ENCODE measurements at places on chromosomes 7 and 10. TPM values are rescaled to one million over a fixed set of nuclear protein-coding genes. Genes with fewer than 3 reads are reported as not detected.

C10orf90 gene
- total RNA-seq, result not detected

NDUFB8 gene
- 222 TPM for total RNA-seq

PRSS1 gene
- 0.96 TPM for total RNA-seq

MMD2 gene
- not detected for total RNA-seq

SERPINE1 gene
- 3.4 TPM for total RNA-seq

MYH16 gene
- total RNA-seq, result not detected

PTN gene
- 17.3 TPM for total RNA-seq

ARHGEF5 gene
- 15.9 TPM for total RNA-seq

SAP25 gene
- total RNA-seq, result 1.3 TPM

FEZF1 gene
- total RNA-seq, result 2.1 TPM

DNAH11 gene
- 1.6 TPM for total RNA-seq

- DNase-seq, result no peak
These were observed 96.4 kb downstream of the PRKG1 start for GRCh38 chr10:51170518-51171245.

- no peak for DNase-seq
These were observed 43.7 kb upstream of the DLD start for GRCh38 chr7:107847168-107847835.

DNA sequence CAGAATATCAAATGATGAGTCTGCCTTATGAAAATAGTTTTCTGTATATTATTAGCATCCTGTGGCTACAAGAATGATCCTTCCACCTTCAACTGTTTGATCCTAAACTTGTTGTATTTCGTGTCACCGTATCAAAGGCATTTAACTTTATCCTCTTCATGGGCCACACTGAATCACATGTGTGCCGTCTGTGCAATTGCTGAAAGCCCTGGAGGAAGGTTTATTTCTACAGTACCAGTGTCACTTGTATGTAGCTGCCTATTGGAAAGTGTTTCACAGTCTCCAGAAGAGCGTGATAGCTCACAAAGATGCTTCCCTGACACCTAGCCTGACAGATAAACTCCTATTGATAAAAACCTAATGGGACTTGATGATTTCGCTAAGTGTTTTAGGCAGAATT lies 94.5 kb downstream of the ITGA8 start:
- DNase-seq, result no peak

- DNase-seq, result no peak
These were observed 148.0 kb downstream of the TSPAN12 start for GRCh38 chr7:120709972-120710320.

DNA sequence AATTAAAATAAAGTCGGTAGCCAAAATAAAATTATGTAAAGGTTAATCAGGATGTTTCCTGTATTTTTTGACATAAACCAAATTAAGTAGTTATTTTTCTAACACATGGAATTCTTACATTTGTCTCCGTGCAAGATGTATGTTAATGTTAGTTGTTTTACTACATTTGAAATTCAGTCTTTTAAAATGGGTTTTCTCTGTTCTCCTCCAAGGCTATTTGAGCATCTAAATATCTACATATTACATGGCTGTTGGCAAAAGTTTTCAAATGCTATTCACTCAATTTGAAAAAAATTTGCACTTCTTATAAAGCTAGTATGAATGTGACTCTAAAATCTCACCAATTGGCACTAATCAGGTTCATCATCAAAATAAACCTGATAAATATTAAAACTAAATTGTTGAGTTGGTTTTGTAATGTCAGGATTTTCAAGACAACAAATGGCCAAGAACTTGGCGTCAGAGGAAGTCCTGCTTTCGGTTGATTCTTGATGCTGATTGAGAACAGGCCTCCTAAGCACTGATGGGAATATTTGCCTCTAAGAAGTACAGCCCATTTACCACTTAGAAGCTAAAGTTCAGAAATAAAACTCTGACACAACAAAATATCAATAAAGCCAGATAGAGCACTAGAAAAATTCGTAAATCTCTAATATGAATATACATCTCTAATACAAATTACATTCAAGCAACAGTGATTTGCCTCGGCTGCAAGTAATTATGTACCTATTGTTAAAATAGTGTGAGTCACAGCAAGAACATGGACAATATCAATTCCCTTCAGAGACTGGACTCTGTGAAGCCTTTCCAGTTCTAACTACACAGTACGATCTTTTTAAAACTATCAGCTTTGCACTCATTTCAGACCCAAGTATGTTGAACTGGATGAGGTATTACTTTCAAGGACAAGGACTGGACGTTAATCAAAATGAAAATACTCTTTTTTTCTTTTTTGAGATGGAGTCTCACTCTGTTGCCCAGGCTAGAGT lies 733.1 kb upstream of the C7orf33 start:
- no peak for DNase-seq

DNA sequence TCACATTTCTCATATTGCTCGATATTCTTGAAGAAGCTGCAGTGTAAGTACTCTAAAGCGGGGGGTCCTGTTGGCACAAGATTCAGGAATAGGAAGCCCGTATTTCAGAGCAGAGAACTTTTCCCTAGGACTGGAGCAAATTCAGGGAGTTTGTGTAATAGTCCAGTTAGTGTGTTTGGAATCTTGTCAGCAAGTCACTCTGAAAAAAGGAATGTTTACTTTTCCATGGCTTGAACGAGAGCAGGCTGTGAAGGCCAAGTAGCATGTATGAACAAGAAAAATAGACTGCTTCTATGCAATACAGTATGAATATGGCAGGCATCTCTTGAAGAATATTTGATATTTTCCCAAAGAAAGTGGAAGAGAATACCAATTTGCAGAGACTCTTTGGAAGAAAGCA lies 39.8 kb downstream of the CDC123 start:
- no peak for DNase-seq

DNA sequence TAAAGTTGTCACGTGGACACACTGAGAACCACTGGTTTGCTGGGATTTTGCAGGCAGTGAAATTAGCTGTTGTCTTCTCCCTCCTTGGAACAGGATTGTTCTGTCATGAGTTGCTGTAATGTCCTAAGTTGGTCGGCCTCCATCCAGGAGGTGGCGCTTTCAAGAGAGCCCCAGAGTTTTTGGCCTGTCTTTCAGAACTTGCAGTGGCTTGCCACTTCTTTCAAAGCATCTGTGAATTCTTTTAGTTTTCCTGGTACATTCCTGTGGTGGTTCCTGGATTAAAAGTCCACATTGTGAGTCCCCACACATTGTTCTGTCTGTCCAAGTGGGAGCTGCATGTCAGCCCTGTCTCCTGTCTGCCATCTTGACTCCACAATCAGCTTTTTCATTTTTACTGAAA lies 133.8 kb downstream of the PON1 start:
- peak; percentile 2 for DNase-seq

GRCh38 chr10:107686095-107686494 lies 521.6 kb upstream of the SORCS1 start:
- no peak for DNase-seq

- DNase-seq, result peak; percentile 45
These were observed 8.0 kb downstream of the GRIFIN start for GRCh38 chr7:2468227-2468626.

DNA sequence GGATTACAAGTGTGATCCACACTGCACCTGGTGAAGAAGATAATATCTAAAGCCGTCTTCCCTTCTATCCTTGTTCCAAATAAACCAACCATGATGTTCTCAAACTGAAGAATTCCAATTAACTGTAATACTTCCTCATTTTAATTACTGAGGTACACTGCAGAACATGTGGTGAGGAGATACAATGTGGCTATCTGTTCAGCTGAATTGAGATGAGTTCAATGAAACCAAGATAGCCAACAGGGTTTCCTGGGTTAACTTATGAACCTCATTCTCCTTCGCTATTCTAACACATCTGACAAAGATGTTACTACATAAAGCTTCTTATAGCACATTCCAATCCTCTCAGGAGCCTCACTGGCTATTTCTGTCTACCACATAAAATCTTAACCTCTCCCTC lies 75.5 kb downstream of the RAPGEF5 start:
- DNase-seq, result no peak

- peak; percentile 19 for DNase-seq
These were observed 29.6 kb downstream of the STAM start for GRCh38 chr10:17673471-17674061.
